ENCODE measurements at places on chromosomes 2 and 18. TPM values are rescaled to one million over a fixed set of nuclear protein-coding genes. Genes with fewer than 3 reads are reported as not detected.

DNA sequence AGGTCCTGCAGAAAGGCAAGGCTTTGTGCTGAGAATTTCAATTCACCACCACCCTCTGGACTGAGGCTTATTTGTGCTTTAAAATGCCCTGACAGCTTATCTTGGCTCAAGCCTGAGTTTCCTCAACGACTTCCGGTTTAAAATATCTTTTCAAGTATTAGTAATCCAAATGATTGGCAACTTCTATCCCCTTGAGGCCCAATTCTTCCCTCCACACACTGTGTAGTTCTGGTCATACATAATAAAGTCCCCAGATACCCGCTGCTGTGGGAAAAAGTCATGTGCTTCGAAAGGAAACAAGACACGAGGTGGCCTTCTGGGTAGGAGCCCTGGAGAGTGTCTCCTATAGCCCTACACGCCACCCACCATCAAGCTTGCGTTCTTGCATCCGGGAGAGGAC is 393.4 kb downstream of the ALK start:
- no peak for DNase-seq
- no peak overlapping the region for H3K27ac ChIP-seq
- no peaks in the 10 kb centered on the region for H3K36me3 ChIP-seq

DNA sequence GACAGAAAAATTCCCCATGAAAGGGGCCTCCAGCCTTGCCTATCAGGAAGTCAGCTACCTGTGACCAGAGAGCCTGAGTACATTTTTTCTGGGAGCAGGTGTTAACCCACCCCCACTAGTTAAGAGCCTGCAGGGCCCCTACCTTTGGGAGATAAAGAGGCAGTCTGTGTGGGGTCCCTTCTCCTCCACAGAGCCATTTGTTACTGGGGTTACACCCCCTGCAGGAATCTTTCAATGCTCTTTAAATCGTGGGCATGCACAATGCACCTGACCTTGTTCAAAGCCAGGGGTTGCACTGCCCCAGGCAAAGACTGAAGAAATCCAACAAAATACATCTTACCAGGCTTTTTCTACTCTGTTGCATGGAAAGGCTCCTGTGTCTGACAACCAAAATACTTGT is 15.7 kb upstream of the LYPD6 start:
- H3K4me3 ChIP-seq, result no peak overlapping the region
- no peaks in the 10 kb centered on the region for H3K4me1 ChIP-seq
- H3K27ac ChIP-seq, result no peak overlapping the region
- no peaks in the 10 kb centered on the region for H3K36me3 ChIP-seq
- DNase-seq, result no peak

- H3K27ac ChIP-seq, result no peak overlapping the region
- no peaks in the 10 kb centered on the region for H3K4me1 ChIP-seq
- H3K4me3 ChIP-seq, result no peak overlapping the region
- peaks cover 16% of the 10 kb centered on the region for H3K27me3 ChIP-seq
- DNase-seq, result peak; percentile 25
Measured at GRCh38 chr2:240946046-240946445, 39.9 kb downstream of the CROCC2 start.

DNA sequence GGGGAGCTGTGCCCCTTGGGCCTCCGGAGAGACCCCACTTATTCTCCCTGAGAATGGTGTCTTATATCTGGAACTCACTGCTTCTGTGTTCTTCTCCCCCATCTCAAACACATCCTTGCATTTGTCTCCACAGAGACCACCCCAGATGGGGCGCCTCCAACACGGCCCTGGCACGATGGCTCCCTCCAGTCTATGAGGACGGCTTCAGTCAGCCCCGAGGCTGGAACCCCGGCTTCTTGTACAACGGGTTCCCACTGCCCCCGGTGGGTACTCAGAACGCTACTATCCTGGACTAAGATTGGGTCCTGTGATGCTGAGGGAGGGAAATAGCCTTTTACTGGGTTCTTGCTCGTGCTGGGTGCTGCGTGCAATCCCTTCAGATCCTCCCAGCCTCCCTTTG is 40.3 kb downstream of the TPO start:
- no peak for DNase-seq
- H3K4me3 ChIP-seq, result no peak overlapping the region
- H3K27me3 ChIP-seq, result peaks cover 11% of the 10 kb centered on the region
- no peak overlapping the region for H3K27ac ChIP-seq

DNA sequence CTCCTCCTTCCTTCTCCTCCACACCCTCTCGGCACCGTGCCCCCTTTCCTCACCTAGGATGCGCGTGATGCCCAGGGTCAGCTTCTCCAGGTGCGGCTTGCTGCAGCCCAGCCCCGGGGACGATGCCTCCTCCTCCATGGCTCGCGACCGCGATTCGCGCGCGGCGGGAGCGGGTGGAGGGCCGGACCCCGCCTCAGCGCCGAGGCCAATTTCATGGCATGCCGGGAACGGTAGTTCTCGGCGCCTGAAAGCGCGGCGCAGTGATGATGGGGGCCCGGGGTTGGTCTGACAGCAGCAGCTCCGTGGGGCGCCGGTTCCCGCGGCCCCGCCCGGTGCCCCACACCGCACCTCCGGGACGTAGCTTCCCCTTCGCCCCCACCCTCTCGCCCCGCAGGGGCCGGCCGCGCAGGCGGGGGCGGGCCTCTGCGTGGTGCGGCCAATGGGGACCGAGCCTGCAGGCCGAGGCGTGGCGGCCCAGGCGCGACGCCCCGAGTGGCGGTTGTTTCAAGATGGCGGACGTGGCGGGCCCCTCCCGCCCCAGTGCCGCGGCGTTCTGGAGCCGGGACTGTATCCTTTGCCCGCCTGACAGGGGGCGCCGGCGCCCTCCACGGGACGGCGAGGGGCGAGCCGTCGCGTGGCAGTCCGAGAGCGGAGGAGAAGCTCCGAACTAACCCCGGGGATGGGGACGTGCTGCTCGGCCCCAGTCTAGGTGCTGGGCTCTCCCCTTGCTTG is at the start of the genes KIAA1328 and TPGS2:
Gene KIAA1328, plus strand, starts transcription at position 498 of the 732 bp plus-strand sequence. Its CDS starts 12 bp downstream, at position 510.
Gene TPGS2, minus strand, starts transcription at position 373 of the 732 bp plus-strand sequence. Its CDS starts 235 bp downstream, at position 138.
- no peaks in the 10 kb centered on the region for H3K27me3 ChIP-seq
- peak within 1 kb of the TSS; percentile 89 for H3K4me3 ChIP-seq
- H3K27ac ChIP-seq, result peak within 1 kb of the TSS; percentile 98
- peaks cover 21% of the 10 kb centered on the region for H3K36me3 ChIP-seq
- peak; percentile 92 for DNase-seq

DNA sequence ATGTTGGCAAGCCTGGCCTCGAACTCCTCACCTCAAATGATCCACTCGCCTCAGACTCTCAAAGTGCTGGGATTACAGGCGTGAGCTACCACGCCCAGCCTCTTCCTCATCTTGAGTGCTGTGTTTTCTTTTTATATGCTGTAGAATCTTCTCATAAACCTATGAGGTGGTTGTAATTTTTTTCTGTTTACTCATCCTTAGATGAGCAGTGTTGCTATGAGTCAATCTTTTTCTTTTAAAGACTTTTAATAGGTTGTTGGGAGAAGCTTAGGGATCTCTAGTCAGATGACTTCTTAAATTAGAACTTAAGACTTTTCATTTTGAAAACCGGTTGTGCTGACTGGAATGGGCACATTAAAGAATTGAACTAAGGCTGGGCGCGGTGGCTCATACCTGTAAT is 8.7 kb upstream of the AAK1 start:
- H3K36me3 ChIP-seq, result peaks cover 7% of the 10 kb centered on the region
- no peak overlapping the region for H3K27ac ChIP-seq
- no peak for DNase-seq

The UPP2 gene
- total RNA-seq, result not detected

- no peak overlapping the region for H3K4me3 ChIP-seq
- no peak for DNase-seq
- no peaks in the 10 kb centered on the region for H3K27me3 ChIP-seq
- no peak overlapping the region for H3K27ac ChIP-seq
- H3K36me3 ChIP-seq, result peaks cover 3% of the 10 kb centered on the region
Measured at GRCh38 chr2:105644174-105644980, 100.3 kb upstream of the NCK2 start.
